ENCODE measurements at places on chromosomes 12 and 14. TPM values are rescaled to one million over a fixed set of nuclear protein-coding genes. Genes with fewer than 3 reads are reported as not detected.

Gene ESPL1
- 6.2 TPM for total RNA-seq

Gene KRT75
- total RNA-seq: not detected

Gene KRT6B
- total RNA-seq: not detected

Gene TAS2R14
- 3.7 TPM for total RNA-seq

Gene AKAP5
- 0.20 TPM for total RNA-seq

Gene ANO2
- not detected for total RNA-seq

Gene WNT1
- not detected for total RNA-seq

Gene ACSS3
- 4.9 TPM for total RNA-seq

Gene SMOC1
- total RNA-seq: 25.2 TPM

Gene PTGER2
- total RNA-seq: 23.5 TPM

Gene SCNN1A
- total RNA-seq: under 0.01 TPM

Gene KCNH3
- under 0.01 TPM for total RNA-seq

Gene FOXJ2
- total RNA-seq: 8.4 TPM

Gene PCED1B
- total RNA-seq: 0.39 TPM

Gene C12orf56
- total RNA-seq: 11.9 TPM
